Muscle of leg (tissue), 16 donors: ENCODE measurements at places on chromosomes 6 and 20. TPM values are rescaled to one million over a fixed set of nuclear protein-coding genes. Genes with fewer than 3 reads are reported as not detected.

DNA sequence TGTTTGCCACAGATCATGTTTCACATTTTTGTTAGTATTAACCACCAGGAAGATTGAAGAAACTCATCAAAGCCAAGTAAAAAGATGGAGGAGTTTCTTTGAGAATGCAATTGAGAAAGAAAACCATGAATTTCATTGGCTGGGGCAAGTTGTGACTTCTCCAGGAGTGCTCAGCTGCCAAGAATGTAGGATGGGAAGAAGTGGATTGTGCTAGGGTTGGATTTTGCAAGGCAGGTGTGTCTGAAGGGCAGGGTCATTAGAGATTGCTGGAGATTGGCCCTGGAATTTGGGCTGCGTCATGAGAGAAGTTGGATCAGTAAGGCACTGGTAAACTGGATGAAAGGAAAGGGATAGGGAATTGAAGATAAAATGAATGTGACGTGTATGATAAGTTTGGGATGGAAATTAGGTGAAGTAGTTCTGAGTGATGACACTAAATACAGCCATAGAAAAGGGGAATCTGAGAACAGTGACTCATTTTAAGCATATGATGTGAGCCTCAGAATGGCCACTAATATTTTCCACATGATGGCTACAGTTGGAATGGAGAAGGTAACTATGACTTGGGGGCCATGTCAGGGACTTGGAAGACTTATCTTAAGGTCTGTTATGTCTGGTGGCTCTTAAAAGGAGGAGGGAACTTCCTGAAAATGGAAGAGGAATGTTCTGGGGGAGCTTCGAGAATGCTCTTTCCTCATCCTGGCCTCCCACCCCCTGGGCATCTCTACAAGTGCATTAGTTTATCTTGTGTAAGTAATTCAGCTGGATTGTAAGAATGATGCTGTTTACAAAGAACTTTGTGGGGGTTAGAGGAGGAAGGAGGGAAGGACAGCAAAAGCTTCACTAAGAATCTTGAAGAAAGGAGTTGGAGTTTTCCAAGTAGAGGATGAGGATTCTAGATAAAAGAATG, 27.8 kb upstream of the ERVFRD-1 start:
- no peak overlapping the region for H3K4me3 ChIP-seq
- H3K36me3 ChIP-seq, result peaks cover 6% of the 10 kb centered on the region

Gene BCAS1
- total RNA-seq, result 2.6 TPM

Gene EYA2
- total RNA-seq, result 1.5 TPM

- DNase-seq, result no peak
- H3K27me3 ChIP-seq, result no peaks in the 10 kb centered on the region
- no peak overlapping the region for H3K4me3 ChIP-seq
- H3K4me1 ChIP-seq, result no peaks in the 10 kb centered on the region
- H3K27ac ChIP-seq, result no peak overlapping the region
- H3K36me3 ChIP-seq, result peaks cover 4% of the 10 kb centered on the region
Observed at GRCh38 chr6:47276377-47276776, 33.3 kb downstream of the TNFRSF21 start.
